H54 (cell line): ENCODE measurements at places on chromosomes 5 and 9.

- no peak for DNase-seq
These were observed 39.3 kb downstream of the AMBP start for GRCh38 chr9:114038724-114039313.

GRCh38 chr5:33834334-33834733 lies 57.5 kb downstream of the ADAMTS12 start:
- no peak for DNase-seq

DNA sequence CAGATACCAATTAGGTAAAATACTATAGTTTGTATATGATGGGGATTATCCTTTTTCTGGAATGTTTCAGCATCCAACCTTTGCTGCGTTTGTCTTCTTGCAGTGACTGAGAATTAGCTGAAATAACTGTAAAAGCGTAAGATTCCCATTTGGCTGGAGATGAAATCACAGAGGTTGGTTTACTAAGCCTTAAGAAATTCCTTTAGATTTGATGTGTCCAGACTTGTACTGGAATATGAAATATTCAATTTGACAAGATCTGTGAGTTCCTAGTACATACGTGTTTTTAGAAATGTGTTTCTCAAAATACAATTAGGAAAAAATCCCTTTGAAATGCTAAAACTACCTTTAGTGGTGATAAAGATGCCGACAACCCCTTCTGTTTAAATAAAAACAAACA lies 286.0 kb upstream of the DMRT1 start:
- no peak for DNase-seq

DNA sequence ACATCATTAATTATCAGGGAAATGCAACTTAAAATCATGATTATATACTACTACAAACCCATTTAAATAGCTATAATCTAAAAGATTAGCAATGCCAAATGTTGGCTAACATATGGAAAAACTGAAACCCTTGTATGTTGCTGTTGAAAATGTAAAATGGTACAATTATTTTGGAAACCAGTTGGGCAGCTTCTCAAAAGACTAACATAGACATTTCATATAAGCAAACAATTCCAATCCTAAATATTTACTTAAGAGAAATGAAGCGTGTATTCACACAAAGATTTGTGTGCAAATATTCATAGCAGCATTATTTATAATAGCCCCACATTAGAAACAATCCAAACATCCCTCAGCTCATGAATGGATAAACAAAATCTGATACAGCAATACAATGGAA lies 106.2 kb downstream of the ADAMTS12 start:
- DNase-seq, result no peak

- no peak for DNase-seq
These were observed 75.0 kb upstream of the RAD23B start for GRCh38 chr9:107208121-107208520.

DNA sequence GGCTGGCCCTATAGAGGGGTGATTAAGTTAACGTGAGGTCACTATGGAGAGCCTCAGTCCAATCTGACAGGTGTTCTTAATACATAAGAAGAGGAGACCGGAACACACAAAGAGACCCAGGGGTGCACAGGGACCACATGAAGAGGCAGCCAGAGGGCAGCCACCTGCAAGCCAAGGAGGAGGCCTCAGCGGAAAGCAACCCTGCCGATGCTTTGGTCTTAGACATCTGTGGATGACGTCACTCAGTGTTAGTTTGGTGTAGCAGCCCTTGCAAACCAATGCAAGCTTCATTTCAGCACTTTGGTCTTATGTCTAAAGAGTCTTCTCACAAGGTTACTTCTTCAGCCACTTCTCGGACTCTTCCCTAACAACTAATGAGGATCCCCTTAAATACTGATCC lies 47.6 kb upstream of the GRHPR start:
- no peak for DNase-seq

- no peak for DNase-seq
These were observed 5.5 kb upstream of the MAML1 start for GRCh38 chr5:179727106-179727505.

DNA sequence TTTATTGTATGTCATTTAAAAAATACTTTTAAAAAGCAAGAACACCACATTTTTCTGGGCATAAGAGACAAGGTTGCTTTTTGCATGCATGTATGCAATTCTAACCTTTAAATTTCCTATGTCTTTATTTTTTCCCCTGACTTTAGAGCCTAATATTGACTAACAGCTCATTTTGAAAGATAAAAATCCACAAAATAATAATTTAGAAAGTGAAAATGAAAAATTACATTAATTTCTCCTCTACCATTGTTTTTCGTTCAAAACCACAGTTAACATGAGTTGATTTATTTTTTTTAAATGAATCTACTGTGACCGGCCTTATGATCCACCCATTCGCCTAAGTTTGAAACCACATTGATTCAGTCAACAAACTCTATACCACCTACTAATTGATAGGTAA lies 137.5 kb upstream of the CDKN2B start:
- DNase-seq, result no peak

- no peak for DNase-seq
These were observed 163.2 kb downstream of the LPAR1 start for GRCh38 chr9:110874963-110875674.

GRCh38 chr5:73701566-73701965 lies 75.6 kb downstream of the ARHGEF28 start:
- no peak for DNase-seq

GRCh38 chr9:105416840-105417239 lies 31.0 kb upstream of the FSD1L start:
- no peak for DNase-seq

DNA sequence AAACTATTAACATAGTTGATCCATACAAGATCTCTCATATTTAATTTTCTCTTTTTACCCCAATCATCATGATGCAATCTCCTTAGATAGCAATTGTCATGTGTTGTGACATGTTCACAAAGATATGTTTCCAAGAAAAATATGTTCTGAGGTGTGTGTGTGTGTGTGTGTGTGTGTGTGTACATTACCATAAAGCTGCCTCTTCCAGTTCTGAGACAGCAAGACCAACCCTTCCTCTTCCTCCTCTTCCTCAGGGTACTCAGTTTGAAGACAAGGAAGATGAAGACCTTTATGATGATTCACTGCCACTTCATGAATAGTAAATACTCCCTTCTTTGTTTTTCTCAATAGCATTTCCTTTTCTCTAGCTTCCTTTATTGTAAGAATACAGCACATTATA lies 303.3 kb upstream of the PRDM9 start:
- DNase-seq, result no peak

GRCh38 chr5:107154593-107154992 lies 516.1 kb downstream of the EFNA5 start:
- DNase-seq, result no peak

GRCh38 chr9:72936679-72937078 lies 16.2 kb downstream of the ALDH1A1 start:
- DNase-seq, result no peak

DNA sequence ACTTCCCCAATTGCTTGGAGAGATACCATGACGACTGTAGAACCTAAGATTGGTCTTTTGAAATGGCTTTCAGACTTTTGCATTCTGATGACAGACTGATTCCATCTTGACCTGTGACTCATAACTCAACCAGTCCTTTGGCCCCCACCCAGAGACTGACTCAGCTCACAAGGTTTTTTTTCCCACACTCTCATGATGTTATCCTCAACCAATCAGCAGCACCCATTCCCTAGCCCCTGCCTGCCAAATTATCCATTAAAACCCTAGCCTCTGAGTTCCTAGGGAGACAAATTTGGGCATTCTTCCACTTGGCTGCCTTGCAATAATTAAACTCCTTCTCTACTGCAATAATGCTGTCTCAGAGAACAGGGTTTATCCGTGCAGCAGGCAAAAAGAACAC lies 1263.3 kb upstream of the CDH9 start:
- DNase-seq, result no peak

GRCh38 chr9:92003308-92004044 lies 53.4 kb upstream of the ROR2 start:
- DNase-seq, result no peak

GRCh38 chr9:105818903-105819302 lies 124.6 kb downstream of the TMEM38B start:
- no peak for DNase-seq

DNA sequence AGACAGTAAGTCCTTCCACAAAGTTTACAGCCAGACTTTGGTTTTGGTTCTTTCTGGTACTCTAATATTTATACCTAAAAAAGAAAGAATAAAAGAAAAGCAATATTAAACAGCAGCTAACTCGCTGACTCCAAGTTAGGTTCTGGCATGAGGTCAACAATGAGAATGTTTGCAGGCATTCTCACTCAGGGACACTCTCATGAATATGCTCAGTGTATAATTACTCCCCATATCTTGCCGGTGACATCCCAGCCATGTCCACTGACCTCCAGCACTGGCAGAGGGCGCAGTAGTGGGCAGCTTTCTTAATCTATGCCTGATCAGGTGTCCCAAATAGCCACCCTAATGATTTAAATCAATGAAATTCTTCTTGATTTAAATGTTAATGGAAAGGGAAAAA lies 151.5 kb downstream of the BNC2 start:
- no peak for DNase-seq

DNA sequence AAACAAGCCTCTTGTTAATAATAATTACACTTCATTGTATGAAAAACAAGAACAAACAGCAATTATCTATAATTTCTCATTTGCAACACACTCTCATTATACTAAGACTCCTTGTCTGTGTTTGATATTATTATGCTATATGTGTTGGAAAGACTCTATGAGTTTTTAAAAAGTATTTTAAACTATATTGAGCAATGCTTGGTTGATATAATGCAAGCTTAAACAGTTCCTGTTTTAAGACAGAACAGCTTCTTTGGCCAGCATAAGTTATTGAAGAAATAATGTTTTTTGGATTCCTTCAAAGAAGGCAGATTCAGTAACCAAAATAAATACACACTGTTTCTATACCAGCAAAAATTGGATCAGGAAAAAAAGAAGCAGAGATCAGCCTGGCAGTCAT lies 871.4 kb downstream of the MAT2B start:
- DNase-seq, result no peak

GRCh38 chr5:144531188-144531587 lies 360.5 kb downstream of the KCTD16 start:
- DNase-seq, result no peak

GRCh38 chr9:79817438-79818004 lies 245.8 kb downstream of the TLE4 start:
- no peak for DNase-seq

DNA sequence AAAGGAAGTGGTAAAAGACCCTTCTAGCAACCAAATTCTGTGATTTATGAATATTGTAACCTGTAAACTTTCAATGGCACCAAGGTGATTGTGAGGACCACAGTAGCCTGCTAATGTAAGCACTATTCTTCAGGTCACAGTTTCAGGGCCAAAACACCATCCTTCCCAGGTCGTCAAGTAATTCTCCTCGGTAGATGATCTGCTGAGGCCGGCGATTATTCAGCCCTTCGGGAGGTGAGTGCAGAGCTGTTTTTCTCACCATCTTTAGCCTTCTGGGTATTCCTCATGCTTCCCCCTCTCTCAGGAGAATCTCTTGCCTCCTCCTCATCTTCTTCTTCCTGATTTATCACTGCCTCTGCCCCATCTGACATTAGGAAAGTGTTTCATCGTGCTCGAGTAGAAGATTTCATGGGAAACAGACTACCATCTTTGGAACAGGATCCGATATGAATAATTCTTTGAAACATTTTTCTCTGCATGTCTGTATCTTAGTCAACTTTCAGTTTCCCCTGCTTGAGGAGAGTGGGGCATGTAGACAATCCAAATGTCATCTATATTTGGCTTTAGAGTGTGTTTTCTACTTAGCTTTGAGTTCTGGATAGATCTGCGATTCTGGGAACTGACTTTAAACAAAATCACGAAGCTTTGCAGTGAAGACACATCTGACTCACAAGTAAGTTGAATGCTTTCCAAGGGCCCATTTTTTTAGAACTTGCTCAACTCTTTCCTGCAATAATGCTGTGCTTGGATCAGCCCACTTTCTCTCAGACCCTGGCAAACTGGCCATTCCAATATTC lies 173.9 kb downstream of the AOPEP start:
- peak; percentile 61 for DNase-seq

DNA sequence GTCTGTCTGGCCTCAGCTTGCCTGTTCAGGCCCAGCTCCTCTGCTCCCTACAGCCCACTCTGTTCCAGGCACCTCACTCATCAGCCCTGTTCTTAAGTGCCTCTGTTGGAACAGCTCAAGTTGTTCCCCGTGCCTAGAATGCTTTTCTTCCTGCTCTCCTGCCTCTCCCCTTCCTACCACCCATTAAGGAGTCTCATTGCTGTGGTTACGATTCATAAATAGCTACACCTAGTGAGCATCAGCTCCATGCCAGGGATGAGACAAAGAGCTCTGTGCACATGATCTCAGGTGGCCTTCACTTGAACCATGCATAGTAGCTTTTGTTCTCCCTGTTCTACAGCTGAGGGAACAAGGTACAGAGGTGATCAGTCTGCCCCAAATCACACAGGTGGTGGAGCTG lies 54.3 kb downstream of the PSD2 start:
- peak; percentile 51 for DNase-seq

DNA sequence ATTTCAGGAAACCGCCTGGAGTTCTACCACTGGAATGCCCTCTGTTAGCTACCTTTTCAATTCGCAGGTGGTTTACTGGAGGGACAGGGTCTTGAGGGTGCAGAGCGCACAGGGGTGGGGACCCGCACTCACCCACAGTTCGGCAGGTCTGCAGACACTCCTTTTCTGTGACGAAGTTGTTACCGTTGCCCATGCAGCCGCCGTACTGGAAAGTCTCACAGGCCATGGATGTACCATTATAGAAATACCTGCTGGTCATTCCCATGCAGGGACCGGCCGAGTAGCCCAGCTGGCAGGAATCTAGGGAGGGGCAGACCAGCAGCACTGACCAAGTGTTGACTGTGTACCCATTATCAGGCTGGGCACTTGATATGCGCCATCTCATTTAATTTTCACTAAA lies 16.8 kb downstream of the AMBP start:
- no peak for DNase-seq

GRCh38 chr5:129915415-129915814 lies 11.2 kb downstream of the CHSY3 start:
- DNase-seq, result no peak

DNA sequence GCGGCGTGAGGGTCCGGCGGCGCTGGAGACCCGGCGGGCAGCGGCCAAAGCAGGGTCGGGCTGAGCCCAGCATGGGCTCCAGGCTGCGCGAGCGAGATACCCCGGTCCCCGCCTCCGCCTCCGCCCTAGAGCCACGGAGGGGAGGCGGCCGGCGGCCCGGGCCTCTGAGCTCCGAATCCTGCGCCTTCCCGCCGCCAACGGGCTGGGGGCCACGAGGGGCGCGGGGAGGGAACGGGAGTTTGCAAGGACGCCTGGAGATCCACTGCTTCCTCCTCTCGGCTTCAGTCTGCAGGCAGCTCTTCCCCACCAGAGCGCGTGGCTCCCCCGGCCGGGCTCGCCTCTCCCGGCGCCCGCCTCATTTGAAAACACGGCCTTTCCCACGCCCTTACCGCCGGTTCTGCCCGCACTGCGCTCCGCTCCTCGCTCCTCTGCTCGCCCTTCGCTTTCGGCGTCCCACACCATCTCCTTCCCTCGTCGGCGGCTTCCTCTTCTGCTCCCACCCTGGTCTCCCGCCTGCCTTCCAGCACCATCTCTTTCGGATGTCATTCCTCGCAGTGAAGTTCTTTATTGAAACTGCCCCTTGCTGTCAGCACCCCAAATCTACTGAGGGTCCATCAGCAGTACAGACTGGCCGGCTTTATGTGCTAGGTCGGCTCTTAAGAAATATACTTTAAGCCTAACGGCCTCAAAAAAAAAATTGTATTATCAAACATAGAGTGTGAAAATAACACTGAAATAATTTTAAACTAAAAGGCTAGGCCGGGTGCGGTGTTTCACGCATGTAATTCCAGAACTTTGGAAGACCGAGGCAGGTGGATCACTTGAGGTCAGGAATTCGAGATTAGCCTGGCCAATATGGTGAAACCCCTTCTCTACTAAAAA lies 105.0 kb upstream of the FAM120A start:
- no peak for DNase-seq

- DNase-seq, result no peak
These were observed 48.2 kb upstream of the CTNNA1 start for GRCh38 chr5:138705007-138705406.
